Activated T-cell treated with anti-CD3 and anti-CD28 coated beads, Interleukin-2, amount 50 U/mL, for 4 hours (primary cell): ENCODE measurements at places on chromosomes 7 and 10. TPM values are rescaled to one million over a fixed set of nuclear protein-coding genes. Genes with fewer than 3 reads are reported as not detected.

DNA sequence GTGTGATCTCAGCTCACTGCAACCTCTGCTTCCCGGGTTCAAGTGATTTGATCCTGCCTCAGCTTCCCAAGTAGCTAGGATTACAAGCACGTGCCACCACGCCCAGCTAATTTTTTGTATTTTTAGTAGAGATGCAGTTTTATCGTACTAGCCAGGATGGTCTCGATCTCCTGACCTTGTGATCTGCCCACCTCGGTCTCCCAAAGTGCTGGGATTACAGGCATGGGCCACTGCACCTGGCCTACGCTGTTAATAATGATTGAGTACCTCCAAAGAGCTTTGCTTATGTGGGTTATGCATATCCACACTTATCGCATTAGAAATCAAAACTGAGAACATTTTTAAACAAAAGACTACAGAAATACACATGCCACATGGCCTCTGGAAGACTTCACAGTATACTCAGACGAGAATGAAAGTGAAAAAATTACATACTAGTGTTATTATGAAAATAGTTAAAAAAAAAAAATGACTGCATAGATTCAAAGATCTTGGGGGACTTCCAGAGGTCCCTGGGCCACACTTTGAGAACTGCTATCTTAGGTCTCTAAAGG is 25.4 kb downstream of the RPP38 start:
- DNase-seq = no peak

- DNase-seq = no peak
Measured at GRCh38 chr7:14000247-14000646, 10.8 kb upstream of the ETV1 start.

Gene SPDYE5
- not detected for total RNA-seq

Gene CALML5
- total RNA-seq = not detected

Gene CRYGN
- not detected for total RNA-seq

GRCh38 chr10:120805014-120805812 is 45.9 kb upstream of the WDR11 start:
- no peak for DNase-seq

DNA sequence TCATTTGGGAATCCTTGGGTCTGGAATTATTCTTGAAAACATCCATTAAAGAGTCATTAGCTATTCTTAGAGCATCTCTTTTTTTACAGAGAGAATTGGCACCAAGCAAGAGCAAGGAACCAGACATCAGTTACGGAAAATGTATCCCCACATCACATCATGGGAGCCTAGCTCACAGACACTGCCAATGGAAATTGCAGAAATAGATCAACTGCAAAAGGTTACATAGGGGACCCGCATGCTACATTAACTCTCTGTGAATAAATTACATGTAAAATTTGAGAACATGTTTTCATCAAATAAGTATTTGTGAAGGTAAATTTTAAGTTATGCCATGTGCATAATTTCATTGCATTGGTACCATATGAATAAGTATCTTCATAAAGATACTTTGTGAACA is 224.8 kb downstream of the ZNF248 start:
- DNase-seq = no peak
